Activated T-helper 2 cell treated with anti-CD3 and anti-CD28 coated beads, Interferon-gamma antibody, Interleukin-2, Interleukin-4, amounts not matched to agents 10 μg/mL and 5 μg/mL and 100 μg/mL, durations not matched to agents 14 hours and 24 hours and 36 hours (primary cell): ENCODE measurements at places on chromosomes 2 and 18. TPM values are rescaled to one million over a fixed set of nuclear protein-coding genes. Genes with fewer than 3 reads are reported as not detected.
A peak's percentile ranks its signal among the peaks of the same experiment; 100 is the strongest.

The FAM110C gene
- total RNA-seq = 5.3 and 5.7 TPM in 2 replicates

The CNDP2 gene
- 158 and 166 TPM in 2 replicates for total RNA-seq

The NEU2 gene
- total RNA-seq = not detected in 2 replicates

The TLX2 gene
- 0.82 and 0.92 TPM in 2 replicates for total RNA-seq

The CENPA gene
- 24.3 and 27.3 TPM in 2 replicates for total RNA-seq

The MTCL1 gene
- total RNA-seq = 0.34 and 0.50 TPM in 2 replicates

The IL1B gene
- total RNA-seq = not detected in 2 replicates

The PTPRN gene
- 1.1 and 1.6 TPM in 2 replicates for total RNA-seq

The SERPINB2 gene
- total RNA-seq = not detected in 2 replicates

The DNER gene
- not detected in 2 replicates for total RNA-seq

GRCh38 chr18:77198663-77199062 is 51.0 kb upstream of the GALR1 start:
- DNase-seq = no peak

DNA sequence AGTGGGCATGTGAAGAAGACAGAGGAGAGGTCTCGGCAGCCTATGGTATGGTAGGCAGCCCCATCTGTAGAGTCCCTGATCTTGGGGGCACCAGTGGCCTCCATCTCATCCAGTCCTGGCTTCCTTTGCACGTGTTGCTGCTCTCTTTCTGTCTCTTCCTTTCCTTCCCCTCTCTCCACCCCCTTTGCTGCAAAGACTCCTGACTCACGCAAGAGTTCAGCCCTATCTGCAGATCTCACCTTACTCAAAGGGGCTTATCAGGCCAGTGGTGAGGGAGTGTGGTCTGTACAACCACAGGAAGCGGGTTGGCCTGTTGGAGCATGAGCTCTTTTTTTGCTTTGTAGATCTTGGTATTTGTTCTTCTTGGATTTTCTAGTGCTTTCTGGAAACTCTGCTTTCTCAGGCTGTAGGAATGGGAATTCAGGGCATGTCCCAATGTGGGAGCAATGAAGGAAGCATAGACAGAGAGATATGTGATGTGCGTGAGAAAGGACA is 14.6 kb upstream of the NT5DC4 start:
- DNase-seq = peak; percentile 84

GRCh38 chr18:32284284-32284683 is 94.4 kb downstream of the MEP1B start:
- no peak for DNase-seq

- DNase-seq = no peak
Observed at GRCh38 chr18:23837591-23837990, 148.3 kb downstream of the LAMA3 start.

GRCh38 chr2:181642086-181642485 is 14.8 kb downstream of the CERKL start:
- no peak for DNase-seq

DNA sequence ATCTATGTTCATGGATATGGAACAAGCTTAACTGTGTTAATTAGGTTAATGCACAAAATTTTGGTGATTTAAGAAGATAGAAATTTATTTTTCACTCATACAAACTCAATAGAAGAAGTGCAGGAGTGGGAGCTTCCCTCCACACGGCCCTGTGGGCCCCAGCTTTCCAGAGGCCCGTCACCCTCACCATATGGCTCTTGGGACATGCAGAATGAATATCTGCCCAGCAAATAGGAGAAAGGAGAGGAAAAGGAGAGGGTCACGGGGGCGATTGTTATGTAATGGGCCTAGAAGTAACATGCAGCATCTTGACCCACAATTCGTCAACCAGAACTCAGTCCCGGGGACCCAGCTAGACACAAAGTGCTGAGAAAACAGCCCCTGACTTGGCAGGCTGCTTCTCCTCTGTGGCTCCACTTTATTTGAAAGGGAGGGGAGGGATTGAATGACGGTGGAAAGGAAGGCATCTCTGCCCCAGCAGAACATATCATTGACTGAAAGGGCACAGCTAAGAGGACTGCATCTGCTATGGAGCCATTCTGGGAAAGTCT is 648.2 kb upstream of the ID2 start:
- no peak for DNase-seq

DNA sequence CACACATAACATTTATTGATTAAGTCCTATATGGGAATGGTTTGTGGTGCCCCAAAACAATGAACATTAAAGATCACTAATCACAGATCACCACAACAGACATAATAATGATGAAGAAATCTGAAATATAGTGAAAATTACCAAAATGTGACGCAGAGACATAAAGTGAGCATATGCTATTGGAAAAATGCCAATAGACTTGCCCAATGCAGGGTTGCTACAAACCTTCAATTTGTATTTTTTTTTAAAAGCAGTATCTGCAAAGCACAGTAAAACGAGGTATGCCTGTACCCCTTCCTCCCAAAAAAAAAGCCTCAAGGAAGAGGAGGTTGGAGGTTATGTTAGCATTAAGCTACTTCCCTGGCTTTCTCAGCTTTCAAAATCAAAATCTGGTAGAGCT is 131.1 kb downstream of the RBMS1 start:
- DNase-seq = no peak

DNA sequence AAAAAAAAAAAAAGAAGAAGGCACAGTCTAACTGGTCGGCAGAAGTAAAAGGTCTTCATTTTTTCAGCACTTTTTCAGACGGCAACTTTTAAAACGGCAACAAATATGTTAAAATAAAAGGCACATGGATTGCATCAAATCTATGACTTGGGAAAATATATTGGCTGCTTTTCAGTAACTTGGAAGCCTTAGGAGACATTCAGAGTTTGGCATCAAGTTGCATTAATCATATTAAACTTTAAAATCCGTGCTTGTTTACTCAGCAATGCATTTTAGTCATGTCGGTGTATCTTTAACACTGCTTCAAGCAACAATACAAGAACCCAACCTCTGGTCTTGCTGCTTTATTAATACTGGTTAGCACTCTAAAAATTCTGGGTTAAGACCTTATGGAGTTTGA is 111.1 kb downstream of the MEP1B start:
- DNase-seq = no peak

DNA sequence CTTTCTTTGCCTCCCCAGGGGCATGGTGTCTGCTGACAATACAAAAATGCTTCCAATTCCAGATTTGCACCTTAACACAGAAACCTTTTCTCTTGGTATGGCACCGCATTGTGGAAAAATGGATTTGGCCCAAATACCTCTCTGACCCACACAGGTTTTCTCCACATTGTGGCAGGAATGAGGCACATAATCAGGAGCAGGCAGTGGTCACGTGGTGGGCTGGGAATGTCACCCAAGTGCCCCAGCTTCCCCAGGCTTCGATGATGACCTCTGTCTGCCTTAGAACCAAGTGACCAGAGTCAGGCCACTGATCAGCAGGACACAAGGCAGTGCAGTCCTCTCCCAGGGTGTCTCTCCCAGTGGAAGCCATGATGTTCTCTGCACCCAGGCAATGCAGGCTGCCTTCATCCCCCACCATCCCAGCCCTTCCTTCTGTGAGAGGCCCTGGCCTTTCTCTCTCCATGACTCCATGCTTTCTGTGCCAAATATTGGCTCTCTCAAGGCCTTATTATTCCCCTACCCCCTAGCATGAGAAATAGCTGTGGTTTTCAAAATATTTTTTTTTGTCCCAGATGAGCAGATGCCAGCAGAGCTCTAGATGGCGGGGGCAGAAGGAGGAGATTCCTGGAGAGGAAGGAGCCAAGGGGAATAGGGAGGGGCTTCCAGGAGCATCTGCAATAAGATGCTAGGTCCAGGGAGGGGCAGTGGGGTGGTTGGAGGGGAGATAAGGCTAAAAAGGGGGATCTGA is 198.9 kb downstream of the ACKR3 start:
- DNase-seq = no peak

- no peak for DNase-seq
Observed at GRCh38 chr2:217412277-217412676, 552.4 kb upstream of the TNP1 start.

GRCh38 chr2:204257781-204258180 is 287.5 kb upstream of the PARD3B start:
- no peak for DNase-seq

DNA sequence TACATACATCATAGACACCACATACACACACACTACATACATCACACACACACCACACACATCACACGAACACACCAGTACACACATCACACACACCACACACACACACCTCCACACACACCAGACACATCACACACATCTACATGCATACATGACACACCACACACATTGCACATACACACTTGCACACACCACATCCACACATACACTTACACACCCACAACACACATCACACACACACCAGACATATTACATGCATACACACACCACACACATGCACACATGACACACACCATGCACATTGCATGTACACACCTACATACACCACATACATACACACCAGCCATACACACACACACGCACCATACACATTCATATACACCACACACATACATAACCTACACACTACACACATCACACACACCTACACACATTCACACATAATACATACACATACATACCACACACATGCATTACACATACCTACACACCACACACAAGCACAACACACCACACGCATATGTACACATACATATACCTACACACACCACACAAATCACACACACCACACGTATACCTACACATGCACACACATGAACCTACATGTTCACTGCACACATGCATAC is 156.5 kb downstream of the NDUFA10 start:
- no peak for DNase-seq

DNA sequence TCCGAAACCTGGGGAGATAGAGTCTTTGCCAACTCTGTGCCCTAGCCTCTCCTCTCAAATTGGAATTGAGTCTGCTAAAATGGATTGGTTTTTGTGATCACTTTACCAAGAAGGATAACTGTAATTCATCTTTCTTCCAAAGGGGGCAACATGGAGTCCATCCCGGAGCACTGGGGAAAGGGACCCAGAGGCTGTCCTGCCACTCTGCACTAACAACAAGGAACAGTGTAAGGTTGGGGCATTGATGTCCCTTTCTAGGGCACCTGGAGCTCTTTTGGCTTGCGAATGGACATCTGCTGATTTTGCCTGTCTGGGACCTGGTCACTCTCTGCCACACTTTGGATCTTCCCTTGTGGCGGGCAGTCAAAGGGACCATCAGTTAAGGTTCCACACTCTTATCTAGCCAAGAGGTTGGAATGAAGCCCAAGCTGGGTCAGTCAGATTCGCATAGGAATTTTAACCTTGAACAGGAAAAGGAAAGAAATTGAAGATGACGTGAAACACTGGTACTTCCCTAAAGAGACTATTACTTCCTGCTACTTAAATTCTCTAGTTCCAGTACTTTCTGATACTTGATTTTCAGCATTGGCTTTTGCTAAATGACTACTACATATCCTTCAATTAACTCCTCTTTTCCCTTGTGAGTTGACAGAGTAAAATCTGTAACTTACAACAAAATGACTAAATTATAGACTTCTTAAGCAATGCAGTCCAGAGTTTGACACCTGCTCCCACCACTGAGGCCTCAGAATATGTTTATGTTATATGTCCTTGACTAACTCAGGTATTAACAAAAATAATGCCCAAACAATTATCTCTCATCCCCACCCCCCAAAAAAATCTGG is 64.7 kb upstream of the KLF7 start:
- DNase-seq = no peak

DNA sequence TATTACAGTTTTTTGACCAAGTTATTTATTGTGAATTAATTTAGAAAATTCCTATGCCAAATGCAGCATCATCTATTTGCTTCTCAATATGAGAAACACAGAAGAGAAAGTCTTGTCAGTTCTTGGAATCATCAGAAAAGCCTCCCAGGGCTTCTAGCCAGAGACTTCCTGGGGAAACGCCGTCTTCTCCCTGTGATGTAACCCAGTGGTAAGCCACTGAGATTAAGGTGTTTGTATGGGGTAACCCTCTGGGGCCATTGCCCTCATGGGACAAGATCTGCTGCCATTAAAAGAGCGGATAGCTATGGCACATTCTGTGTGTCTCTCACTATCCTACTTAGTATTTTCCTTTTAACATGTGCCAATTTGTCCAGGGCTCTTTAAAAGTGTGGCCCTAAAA is 28.0 kb downstream of the ANKRD29 start:
- no peak for DNase-seq

DNA sequence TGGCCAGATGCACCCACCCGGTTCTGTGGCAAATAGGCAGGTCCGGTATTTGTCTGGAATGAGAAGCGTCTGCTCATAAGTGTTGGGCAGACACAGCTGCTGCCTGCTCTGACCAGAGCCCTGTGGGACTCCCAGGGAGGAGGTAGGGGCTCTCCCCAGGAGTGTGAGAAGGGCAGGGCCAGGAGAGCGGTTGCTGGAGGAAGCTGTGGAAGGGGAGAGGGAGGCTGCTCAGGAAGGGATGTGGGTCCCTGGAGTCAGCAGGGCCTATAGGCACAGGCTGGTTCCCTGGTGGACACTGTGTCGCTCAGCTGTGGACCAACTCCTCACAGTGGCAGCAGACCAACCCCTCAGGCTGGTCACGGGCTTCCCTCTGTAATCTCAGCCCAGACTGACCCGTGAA is 109.2 kb downstream of the DYSF start:
- DNase-seq = no peak

DNA sequence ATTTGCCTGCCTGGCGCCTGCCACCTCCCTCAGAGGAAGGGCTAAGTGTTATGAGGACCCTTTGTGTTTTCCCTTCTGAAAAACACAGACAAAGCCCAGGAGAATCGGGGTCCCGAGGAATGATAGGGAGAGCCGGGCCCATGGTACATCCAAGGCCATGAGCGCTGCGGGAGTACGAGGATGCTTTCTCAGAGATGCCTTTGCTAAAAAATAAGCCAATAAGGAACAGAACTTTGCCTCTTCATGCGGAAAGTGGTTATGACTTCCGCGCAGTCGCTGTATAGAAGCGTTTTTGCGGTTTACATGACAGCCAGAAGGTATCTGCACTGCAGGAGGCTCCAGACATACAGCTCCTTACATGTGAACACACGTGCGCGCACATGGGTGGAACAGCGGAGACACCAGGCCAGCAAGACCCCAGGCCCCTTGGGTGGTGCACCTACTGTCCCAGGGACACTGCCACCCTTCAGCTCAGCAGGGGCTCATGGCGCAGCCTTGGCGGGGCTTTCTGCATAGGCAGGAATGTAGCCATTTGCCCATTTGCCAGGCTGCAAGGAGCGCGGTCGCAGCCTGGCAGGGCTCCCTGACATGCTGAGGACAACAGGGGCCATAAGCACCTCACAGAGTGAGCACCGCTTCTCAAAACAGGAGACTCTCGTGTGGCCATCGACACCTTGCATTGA is 252.4 kb upstream of the SALL3 start:
- no peak for DNase-seq

DNA sequence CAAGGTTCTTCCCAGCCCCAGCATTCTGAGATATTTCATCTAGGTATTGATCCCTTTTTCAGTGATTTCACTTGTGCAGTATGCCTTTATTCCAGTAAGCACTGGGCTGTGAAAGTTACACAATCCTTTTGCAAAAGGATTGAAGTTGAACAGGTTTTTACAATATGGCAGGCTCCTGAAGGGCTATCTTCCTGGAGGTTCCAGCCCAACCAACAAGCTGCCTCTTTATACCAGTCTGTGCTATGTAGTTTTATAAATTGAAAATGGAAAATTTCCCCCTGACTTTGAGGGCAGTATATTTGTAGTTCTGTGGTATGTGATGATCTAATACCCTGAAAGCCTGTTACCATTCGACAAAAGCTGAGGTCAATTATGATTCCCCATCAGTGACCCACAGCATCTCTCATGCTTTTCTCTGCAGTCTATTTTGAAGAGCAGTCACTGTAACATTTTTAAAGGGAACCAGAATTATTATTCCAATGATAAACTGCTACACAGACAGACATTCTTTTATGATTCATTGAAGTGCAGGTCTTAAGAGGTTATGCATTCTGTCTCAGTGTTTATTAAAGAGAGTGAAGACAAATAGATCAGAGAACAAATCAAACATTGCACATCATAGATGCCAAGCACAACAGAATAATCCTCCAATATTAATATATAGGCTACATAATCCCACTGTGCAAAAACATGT is 35.2 kb upstream of the STPG4 start:
- DNase-seq = no peak
